Left renal cortex interstitium (tissue), 4 donors: ENCODE measurements at places on chromosomes 3 and 15. TPM values are rescaled to one million over a fixed set of nuclear protein-coding genes. Genes with fewer than 3 reads are reported as not detected.

DNA sequence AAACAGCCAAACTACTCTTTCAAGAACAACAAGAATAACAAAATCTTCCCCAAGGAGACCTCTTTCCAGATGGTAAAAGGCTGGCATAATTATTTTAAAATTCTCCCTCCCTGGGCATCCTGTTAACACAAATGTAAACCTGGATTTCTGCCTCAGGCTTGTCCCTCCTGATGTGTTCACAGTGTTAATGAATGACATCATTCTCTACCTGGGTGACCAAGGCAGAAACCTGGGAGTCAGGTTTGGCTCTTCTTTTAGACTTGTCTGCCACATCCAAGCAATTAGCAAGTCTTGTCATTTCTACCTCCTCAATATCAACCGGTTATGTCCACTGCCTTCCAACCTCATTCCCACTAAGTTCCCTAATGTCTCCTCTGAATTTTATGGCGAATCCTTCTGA is 368.7 kb upstream of the TBL1XR1 start:
- DNase-seq = no peak

- DNase-seq = no peak
These were observed 3.7 kb downstream of the ABTB1 start for GRCh38 chr3:127676456-127676855.

GRCh38 chr15:88745065-88745464 is 58.2 kb upstream of the ACAN start:
- no peak for DNase-seq

DNA sequence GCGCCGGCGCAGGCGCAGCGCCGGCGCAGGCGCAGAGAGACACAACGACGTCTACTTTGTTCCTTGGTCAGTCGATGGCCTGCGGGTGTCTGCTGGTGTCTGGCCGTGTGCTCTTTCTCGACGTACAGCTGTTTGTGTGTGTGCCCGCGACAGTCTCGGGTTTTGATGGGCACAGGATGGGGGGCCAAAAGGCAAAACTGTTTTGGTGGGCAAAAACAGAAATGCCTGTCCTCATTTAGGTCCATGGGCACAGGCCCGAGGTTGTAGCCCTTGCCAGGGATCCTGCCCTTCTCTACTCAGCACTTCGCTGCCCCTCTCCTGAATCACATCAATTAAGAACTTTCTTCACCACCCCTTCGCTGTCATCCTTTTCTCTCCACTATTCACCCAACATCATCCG is 184.8 kb upstream of the CHL1 start:
- no peak for DNase-seq

DNA sequence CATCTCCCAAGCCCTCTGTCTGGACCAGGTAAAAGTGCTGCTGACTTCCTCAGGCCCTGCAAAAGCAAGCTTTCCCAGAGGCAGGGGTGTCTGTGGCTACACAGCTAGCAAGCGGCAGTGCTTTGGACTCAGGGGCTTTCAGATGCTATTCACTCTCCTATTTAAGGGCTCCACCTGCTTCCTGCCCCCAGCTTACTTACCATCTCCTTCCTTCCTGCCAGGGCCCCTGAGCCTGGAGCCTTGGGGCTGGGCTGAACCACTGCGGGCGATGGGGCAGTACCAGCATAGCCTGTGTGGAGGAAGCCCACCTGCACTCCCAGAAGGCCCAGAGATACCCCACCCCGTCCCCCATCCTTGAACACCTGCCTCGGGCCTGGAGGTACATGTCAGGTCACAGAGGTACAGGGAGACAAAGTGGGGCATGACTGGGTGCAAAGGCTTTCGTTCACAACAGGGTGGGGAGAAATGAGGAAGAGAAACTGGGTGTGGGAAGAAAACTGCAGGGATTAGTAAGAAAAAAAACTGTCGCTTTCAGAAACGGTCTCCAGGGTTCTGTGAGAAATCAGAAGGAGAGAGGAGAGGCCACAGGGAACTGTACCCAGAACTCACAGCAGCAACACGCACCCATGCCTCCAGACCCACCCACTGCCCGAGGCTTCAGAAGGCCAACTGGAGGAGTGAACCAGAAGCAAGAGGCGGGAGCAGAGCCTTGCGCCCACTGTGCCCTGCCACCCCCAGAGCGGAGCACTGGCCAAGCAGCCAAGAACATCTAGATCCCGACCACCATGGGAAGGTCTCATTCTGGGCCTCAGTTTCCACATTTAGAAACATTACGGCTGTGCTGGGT is 49.5 kb downstream of the CCDC12 start:
- no peak for DNase-seq

DNA sequence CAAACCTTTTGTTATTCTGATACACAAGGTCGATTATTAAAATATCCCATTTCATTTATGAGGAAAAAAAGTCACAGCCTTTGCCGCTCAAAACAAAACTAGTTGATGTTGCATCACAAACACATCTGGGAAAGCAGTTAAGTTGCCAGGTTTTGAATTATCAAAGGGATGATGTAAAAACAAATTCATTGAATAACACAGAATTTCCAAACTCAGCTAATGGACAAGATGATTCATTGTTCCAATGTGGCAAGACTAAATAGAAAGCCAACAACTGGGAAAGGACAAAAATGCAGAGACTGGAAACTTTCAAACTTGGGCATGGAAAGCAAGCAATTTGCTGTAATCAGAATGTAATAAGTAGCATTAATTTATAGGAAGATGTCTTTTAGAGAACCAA is 610.0 kb upstream of the ZNF385D start:
- no peak for DNase-seq

The GOLGA6A gene
- 0.57 TPM for polyA plus RNA-seq

DNA sequence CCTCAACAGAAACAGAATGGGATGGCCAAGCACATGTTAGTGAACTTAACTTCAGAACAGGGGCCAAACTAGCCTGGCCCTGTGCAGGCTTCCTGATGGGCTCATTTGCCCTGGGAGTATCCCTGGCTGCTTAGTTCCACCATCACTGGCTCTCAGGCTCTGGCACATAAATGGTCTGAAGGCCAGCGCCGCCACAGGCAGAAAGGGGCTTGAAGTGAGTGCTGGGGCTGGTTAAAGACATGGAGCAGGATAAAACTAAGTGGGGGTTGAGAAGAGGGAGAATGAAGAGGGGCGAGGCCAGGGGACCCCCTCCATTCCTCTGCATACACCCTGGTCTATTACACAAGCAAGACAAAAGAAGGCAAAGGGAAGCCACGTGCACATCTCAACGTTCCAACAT is 12.2 kb downstream of the SLCO2A1 start:
- no peak for DNase-seq

DNA sequence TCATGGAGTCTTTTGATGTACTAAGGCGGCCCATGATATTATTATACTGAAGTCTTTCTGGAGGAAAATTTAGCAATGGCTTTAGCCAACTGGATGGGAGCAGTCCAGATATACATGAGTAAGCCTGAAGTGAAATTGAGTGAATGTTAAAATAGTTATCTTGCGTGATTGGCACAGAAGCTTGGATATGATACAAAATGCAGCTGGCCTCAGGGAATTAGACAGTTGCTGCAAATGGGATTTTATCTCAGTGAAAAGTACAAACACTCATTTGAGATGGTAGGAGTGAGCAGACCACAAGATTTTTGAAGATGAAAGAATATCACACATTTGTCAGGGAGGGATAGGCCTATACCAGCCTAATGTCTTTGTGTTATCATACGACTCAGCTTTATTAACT is 8.9 kb downstream of the LMOD3 start:
- DNase-seq = no peak

DNA sequence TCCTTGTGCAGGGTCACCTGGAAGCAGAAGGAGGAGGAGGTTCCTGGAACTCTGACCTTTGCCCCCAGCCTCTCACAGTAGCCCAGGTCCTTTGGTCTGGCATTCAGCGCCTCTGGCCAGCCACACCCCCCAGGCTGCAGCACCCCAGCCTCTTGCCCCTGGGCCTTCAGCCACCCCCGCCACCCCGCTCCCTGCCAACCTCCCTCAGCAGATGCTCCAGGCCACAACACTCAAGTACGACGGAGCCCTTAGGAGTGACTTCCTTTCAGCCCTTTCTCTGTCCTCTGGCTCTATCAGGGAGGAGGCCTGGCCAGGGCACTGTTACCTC is 45.2 kb downstream of the GRIP2 start:
- no peak for DNase-seq

The LARP6 gene
- 18.5 TPM for polyA plus RNA-seq

DNA sequence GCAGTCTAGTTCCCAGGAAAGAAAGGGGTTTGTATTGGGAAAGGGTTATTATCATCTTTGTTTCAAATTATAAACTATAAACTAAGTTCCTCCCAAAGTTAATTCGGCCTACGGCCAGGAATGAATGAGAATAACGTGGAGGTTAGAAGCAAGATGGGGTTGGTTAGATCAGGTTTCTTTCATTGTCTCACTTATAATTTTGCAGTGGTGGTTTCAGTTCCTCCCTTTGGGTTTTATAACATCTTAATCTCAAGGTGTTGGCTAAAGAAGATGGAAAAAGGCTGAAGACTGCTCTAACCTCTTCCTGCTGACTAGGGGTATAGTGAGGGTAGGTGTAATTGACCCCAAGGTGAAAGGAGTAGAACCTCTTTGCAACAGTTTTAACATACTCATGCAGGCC is 1050.7 kb downstream of the OTOL1 start:
- DNase-seq = no peak

DNA sequence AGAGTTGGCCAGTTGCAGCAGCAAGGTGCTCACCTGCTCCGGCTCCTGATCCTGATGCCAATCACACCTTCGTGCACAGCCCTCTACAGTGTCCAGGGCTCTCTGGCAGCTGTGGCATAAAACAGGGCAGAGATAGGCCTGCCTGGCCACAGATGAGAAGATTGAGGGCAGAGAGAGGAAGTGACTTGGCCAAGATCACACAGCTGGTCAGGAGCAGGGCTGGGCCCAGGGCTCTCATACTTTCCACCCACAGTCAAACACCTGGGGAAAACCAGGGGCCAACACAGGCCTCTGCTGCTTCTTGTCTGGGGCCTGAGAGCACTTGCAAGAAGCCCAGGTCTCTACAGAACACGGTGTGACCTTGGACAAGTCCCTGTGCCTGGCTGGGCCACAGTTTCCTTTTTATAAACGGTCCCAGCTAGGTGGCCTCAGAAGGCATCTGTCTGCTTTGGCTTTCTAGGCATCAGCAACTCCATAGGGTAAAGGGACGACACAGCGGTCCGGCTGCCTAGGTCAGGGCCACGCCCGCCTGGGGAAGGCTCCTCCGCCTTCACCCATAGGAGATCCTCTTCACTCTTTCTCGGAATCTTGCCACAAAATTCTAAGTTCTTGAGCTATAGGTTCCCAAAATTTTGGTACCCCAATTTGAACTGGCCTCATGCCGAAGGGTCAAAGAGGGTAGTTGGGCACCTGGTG is 3.1 kb downstream of the ATP2B2 start:
- no peak for DNase-seq

GRCh38 chr3:97510795-97511194 is 253.8 kb upstream of the ARL6 start:
- no peak for DNase-seq

DNA sequence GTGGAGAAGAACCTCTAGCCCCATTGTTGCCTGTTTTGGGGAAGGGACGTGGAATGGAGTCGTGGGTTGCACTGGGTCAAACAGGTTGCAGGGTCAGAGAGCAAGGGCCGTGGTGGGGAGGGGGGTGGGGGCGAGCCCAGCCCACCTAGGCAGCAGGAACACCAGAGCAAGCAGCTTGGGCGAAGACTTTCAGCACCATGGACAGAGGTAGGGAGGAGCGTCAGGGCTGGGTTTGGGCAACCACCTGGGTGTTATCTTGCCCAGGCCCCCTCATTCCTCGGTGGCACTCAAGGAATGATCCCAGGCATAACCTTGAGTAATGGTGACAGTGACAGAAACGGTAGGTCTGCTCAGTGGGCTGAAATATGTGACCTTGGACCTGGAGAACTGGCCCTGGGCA is 45.9 kb upstream of the TMEM115 start:
- DNase-seq = no peak

DNA sequence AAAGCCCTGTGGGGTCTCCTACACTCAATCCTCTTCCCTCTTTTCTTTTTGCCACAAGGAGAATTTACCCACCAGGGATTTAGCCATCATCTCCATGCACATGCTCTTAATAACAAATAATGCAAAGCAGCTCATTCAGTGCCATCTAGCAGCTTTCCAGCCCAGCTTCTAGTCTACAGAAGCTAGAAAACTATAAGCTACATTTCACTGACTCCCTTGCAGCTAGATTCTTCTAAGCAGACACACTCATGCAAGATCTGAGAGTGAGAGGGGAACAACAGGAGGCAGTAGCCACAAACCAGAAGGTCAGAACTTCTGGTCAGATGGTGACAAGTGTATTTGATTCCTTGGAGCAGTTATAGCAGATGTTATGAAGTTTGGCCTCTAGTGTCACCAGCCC is 25.5 kb downstream of the OSBPL10 start:
- no peak for DNase-seq

- no peak for DNase-seq
These were observed 99.6 kb downstream of the ABI3BP start for GRCh38 chr3:100893590-100893989.

The RTF1 gene
- 59.3 TPM for polyA plus RNA-seq

DNA sequence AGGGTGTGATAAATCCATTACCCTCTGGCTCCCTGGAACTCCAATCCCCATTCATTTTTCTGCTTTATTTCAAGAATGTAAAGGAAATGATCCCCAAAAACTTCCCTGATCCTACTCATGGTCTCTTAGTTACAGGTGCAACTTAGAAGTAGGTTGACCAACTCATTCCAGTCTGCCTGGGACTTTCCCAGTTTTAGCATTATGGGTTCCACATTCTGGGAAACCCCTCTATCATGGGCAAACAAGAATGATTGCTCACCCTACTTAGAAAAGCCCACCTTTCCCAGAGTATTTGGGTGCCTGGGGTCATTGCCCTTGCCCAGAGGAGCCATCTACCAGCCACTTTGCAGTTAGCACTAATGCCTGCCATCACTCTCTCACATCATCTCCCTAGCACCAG is 15.6 kb downstream of the CLDN18 start:
- DNase-seq = no peak

DNA sequence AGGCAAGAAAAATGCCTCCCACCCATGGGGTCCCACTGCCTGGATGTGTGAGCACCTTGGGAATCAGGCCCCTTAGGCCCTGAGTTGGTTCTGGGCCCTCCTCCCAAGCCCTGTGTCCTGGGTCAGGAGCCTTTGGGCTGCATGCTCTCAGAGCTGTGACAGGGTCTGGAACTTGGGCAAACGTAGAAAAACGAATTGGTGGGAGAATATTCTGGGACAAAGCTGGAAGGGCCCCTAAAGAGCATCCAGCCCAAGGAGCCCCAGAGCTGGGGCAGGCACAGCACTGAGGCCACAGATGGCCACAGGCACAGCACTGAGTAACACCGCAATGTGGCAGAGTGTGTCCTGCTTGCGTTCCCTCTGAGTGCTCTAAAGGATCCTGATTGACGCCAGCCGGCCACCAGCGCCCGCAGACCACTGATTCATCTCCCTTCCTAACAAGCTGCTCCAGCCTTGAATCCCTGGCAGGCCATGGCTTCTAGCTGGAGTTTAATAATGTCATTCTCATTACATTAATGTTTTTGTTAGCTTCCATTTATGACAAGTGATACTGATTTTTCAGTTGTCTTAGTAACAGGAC is 18.6 kb upstream of the SEC13 start:
- no peak for DNase-seq

- DNase-seq = no peak
These were observed 88.8 kb upstream of the CHD2 start for GRCh38 chr15:92811148-92811913.
